ENCODE measurements at places on chromosomes 7 and 10.
A peak's percentile ranks its signal among the peaks of the same experiment; 100 is the strongest.

DNA sequence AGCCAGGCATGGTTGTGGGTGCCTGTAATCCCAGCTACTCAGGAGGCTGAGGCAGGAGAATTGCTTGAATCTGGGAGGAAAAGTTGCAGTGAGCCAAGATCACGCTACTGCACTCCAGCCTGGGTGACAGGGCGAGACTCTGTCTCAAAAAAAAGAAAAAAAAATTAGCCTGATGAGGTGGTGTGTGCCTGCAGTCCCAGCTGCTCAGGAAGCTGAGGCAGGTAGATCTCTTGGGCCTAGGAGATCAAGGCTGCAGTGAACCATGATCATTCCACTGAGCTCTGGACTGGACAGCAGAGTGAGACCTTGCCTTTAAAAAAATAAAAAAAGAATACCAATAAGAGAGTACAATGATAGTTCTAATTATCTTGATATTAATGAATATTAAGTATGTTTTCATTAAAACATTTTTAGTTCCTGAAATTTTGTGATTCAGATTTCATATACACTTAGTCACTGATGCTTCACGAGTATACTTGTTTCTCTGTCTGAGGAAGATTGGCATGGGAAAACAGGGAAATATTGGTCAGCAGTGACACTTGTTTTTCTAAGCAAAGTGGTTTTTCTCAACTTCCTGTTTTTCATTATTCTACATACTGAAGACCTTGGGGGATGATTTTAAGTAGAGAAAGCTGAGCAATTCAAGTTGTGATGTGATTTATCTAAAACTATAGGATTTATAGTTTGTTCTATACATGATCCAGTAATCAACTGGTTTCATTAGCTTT, 76.8 kb downstream of the ADK start:
- peak; percentile 51 for DNase-seq

DNA sequence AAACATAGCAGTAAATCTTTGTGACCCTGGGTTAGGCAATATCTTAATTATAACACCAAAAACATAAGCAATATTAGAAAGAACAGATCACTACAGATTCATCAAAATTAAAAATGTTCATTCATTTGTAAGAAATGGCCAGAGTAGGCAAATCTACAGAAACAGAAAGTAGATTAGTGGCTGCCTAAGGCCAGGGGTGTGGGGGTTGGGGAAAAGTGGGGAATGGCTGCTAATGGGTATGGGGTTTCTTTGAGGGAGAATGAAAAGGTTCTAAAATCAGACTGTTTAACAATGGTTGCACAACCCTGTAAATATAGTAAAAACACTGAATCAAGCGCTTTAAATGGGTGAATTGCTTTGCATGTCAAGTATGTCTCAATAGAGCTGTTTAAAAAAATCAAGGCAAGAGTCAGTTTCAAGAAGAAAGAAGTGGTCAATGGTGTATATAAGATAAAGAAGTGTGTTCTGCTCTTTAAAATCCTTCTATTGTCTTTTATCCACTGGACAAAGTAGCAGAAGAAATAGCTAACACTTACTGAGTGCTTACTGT, 42.6 kb downstream of the CDK6 start:
- no peak for DNase-seq

GRCh38 chr10:62234077-62234605, 34.5 kb downstream of the RTKN2 start:
- DNase-seq = no peak

DNA sequence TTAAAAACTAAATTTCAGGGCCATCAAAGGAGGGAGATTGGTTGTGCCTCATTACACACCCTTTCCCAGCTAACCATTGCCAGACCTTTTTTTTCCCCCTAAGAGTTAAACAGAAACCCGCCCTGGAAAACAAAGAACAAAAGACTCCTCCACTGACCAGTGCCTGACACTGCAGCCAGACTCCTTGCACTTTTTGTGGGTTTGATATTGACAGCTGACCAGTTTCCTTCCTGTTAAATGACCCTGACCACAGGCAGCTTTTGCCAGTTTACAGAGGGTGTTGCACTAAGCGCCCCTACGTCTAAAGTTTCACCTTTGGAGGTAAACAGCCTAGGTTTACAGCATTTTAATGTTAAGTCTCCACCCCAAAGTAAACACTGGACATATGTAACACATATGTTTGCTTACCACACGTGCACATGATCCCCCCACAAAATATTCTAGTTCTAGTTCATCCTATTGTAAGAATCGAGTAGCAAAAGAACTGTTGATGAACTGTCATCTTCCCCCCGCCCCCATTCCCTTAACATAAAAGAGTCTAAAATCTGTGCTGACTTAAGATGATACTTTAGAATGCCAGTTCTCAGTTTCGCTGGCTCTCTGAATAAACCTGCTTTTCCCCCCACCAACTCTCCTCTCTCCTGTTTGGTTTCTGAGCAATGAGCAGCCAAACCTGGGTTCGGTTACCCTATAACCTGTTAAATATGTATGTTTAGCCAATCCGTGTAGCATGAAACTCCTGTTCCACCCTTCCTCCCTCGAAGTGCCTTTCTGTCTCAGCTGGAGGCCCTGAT, 38.0 kb downstream of the FOXI2 start:
- no peak for DNase-seq

GRCh38 chr7:29078311-29079260, 67.8 kb downstream of the CPVL start:
- DNase-seq = no peak

GRCh38 chr10:44925224-44925623, 14.1 kb downstream of the TMEM72 start:
- DNase-seq = no peak

GRCh38 chr10:44682507-44682906, 228.6 kb upstream of the TMEM72 start:
- no peak for DNase-seq

DNA sequence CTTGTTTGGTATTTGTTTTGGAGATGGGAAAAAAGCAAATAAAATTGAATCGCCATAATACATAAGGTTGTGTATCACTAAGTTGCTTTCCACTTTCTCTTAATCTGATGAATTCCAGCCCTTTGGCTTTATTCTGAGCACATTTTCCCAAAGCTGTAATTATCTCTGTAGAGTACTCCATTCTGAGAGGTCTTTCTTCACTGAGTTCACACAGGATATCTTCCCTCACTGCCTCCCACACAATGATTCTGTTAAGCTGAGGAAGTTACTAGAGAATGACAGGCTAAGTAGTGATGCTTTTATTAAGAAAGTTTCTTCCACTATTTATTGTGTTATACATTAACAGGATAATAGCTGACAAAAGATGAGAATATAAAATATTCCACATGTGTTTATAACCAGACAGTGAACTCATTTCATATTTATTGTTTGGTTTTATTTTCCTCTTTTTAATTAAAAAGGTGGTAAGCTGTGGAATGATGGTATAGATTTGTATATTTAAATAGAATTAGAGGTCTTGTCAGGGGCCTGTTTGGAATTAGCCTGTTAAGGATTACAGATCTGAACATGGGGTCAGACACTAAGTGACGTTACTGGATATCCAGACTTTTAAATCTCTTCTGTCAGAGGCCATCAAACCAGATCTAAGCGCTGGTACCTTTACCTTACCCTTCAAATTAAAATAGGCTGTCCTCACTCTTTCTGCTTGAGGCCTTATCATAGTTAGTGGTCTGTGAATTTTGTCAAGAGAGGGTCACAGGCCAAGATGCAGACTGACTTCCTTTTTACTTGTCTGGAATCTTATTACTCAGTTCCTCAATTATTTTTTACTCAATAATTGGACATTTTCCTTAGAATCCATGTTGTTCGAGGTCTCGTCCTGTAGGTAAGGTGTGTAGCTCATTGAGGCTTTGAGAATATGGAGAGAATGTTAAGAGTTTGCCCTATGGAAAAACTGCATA, 8.4 kb downstream of the PLXDC2 start:
- no peak for DNase-seq

GRCh38 chr7:37973915-37974314, 53.5 kb downstream of the EPDR1 start:
- DNase-seq = no peak

DNA sequence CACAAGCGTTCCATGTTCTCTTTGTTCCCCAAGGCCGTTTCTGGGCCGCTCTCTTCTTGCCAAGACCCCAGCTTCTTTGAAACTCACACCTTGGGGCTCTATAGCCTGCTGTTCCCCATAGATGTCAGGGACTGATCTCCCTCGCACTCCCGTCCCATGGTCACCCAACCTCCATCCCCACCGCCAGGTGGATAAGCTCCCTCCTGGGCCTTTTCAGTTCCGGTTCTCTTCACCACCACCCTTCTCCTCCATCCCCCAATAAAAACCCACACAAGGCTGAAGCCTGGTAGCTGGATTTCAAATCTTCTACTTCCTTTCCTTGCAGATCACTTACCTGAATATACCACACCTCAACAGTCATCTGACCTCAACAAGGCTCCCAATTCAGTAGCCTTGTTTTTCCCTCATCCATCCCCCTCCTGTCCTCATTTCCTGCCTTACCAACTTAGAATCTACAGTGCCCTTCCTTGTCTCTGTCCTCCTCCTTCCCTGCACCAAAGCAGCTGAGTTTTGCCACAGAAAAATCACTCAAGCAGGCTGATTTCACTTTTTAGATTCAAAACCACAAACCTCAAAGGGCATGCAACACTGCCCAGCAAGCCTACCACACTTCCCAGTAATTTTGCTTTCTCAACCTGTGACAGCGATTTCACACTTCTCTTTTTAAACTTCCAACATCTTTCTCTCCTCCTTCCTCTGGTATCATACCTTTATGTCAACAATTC, 7.7 kb downstream of the SLC37A3 start:
- no peak for DNase-seq

DNA sequence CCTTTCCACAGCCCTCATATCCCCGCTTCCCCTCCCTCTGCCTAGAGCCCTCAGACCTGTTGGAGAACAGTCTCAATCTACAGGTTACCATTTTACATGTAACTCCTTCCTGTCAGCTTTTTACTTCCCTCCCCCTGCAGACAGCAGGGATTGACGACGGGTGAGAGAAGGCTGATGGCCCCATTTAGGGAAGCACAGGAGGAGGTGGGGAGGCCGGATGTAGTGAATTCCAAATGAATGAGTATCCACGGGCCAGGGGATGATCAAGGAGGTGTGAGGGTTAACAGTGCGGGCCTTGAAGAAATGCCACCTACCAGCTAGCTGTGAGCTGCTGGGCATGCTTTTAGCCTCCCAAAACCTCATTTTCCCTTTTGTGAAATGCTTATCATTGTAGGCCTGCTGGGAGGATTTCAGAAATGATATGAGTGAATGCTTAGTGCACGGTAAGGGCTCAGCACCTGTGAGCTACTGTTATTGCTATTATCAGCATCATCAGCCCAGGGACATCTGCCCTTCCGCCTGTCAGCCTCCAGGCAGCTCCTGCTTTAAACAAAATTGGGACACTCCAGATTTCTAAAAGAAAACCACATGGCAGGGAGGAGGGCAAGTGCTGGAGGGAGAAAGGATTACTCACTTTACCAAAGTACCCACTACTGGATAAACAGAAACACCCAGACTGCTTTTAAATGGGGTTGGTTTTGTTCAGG, 6.5 kb upstream of the NANOS1 start:
- no peak for DNase-seq

DNA sequence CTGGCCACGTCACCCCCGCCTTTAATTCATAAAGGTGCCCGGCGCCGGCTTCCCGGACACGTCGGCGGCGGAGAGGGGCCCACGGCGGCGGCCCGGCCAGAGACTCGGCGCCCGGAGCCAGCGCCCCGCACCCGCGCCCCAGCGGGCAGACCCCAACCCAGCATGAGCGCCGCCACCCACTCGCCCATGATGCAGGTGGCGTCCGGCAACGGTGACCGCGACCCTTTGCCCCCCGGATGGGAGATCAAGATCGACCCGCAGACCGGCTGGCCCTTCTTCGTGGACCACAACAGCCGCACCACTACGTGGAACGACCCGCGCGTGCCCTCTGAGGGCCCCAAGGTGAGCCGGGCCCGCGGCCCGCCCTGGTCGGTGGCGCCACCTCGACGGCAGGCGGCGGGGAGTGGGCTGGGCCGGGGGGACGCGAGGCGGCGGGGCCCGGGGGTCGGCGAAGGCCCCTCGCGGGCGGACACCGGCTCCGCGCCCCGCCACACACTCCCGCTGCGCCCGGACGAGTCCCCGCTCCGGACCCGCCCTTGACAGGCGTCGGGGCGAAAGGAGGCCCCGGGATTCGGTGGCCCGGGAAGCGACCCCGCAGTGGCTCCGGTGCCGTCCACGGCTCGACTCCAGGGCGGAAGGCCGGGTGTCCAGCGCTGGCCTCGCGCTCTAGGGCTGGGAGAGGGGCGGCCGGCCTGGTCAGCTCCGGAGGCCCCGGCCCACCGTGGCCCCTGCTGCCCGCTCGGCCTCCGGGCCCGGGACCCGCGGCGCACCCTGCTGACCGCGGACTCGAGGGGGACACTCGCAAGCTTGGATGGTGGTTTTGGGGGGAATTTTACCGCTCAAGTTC, 557 bp downstream of the BAG3 start:
- no peak for DNase-seq

- no peak for DNase-seq
Measured at GRCh38 chr10:21518149-21518640, 7.3 kb downstream of the SKIDA1 start.

GRCh38 chr10:31215052-31215451, 104.0 kb upstream of the ZEB1 start:
- no peak for DNase-seq

- no peak for DNase-seq
Measured at GRCh38 chr7:49481075-49481474, 292.4 kb upstream of the VWC2 start.

DNA sequence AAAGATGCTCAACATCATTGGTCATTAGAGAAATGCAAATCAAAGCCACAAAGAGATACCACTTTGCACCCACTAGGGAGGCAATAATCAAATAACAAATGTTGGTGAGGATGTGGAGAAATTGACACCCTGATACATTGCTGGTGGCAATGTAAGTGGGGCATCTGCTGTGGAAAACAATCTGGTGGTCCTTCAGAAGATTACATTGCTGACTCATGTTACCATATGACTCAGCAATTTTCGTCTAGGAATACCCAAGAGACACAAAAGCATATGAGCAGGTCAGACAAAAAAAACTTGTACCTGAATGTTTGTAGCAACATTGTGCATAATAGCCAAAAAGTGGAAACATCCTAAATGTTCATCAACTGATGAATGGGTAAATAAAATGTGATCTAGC, 4.9 kb upstream of the CLDN3 start:
- DNase-seq = no peak

GRCh38 chr10:61763778-61764177, 101.0 kb downstream of the CABCOCO1 start:
- DNase-seq = no peak

- no peak for DNase-seq
Measured at GRCh38 chr7:101555269-101555920, 73.7 kb downstream of the MYL10 start.

DNA sequence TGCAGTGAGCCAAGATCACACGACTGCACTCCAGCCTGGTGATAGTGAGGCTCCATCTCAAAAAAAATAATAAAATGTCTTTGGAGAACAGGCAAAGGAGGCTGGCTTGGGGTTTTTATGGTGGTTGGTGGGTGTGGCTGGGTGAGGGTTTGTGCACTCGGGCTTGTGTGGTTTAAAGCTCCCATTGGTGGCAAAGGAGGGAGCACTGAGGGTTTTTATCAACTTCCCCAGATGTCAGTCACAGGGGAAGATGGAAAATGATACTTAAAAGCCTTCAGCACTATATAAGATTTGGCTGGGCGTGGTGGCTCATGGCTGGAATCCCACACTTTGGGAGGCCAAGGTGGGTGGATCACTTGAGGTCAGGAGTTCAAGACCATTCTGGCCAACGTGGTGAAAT, 16.3 kb upstream of the RNF216 start:
- DNase-seq = no peak

GRCh38 chr7:79495544-79496272, 42.2 kb upstream of the MAGI2 start:
- DNase-seq = no peak

Data from CD4-positive, alpha-beta T cell treated with Interleukin-15 for 4 hours (primary cell).